ENCODE measurements at places on chromosomes 11 and 22.

GRCh38 chr11:71181566-71181965, 70.8 kb downstream of the SHANK2 start:
- no peak for DNase-seq

DNA sequence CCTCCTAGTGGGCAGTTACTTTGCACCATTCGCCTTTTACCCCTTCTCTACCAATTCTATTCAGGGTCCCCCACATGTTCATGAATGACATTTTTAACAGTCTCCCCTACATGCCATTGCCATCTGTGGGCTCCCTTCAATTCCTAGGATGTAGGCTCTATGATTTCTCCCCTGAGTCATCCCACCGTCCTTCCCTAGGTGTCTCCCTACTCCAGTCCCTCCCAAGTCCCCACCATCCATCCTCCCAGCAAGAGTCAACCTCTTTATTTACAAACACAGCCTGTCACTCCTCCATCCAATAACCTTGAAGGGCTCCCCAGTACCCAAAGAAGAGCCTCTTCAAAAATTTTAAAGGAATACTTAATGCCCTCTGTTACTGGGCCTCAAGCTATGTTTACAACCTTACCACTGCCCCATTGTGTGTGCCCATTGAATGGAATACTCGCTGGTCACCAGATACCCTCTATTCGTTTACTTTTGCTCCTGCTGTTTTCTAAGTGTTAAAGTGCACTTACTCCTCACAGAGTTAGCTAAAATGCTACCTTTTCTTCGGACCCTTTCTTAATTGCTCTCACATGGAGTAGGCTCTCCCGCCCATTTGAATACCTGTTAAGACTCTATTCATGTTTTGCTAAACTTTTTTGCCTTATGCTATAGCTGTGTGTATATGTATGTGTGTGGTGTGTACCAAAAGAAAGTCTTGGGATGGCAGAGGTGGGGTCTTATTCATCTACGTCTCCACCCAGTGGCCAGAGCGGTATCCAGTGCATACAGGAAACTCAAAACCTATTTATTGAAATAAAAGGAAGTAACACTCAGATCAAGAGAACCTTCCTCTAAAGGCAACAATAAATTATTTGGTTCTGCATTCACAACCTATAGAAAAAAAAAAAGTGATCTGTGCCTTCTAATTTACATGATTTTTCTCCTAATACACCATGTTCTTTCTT, 235.8 kb upstream of the CCDC90B start:
- peak; percentile 36 for DNase-seq

GRCh38 chr11:2300936-2301630, 635 bp downstream of the C11orf21 start:
- DNase-seq = no peak

DNA sequence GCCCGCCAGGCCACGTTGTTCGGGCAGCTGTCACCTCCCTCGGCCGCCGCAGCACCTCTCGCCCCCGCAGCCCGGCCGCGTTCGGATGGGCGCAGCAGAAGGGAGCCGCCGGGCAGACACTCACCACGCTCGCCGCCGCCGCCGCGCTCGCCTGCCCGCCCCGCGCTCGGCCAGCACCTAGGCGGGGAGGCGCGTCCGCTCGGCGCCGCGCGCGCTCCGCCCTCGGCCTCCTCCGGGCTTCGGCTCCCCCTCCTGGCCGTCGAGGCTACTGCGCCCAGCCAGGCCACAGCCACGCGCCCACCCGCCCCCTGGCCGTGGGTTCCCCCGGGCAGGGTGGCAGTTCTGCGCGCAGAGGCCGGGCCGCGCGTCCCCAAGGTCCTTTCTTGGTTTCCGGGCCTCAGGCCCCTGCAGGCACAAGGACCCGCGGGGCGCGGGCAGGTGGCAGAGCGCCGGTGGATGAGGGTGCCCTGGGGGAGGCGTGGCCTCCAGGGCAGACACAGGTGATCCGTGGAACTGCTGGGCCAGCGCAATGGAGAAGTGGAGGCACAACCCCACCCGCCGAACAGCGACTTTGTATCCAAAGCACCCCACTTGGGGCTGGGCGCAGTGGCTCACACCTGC, at the start of gene SLC25A22:
Gene SLC25A22, minus strand, starts transcription at position 189 of the 621 bp plus-strand sequence. CDS start 3,275 bp downstream, outside the sequence.
- peak; percentile 79 for DNase-seq

DNA sequence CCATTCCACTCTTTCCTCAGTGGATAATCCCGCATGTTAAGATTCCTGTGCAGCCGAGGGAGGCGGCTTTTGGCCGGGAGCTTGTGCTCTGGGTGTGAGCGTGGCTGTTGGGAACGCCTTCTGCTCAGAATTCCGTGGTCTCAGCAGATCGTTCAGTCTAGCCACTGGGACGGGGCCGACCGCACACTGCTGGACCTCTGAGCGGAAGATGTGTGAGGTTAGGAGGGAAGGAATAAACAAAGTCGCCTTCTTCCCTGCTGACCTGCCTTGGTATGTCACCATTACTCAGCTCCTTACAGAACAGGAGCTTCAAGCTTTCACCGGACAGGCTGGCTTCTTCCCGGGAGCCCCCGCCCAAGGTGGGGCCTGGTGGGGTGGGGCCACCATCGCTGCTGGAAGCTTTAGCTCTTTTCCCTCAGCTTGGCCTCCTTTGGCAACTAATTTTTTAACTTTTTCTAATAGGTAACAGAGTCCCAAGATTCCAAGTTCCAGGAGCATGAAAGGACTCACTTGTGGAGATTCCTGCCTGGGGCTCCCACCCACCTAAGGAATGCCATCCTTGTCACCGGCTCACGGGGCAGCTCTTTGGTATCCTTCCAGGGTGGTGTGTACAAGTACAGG, 22.5 kb upstream of the SEPTIN5 start:
- DNase-seq = peak; percentile 72

- no peak for DNase-seq
Measured at GRCh38 chr11:3888876-3889275, 33.4 kb downstream of the STIM1 start.

DNA sequence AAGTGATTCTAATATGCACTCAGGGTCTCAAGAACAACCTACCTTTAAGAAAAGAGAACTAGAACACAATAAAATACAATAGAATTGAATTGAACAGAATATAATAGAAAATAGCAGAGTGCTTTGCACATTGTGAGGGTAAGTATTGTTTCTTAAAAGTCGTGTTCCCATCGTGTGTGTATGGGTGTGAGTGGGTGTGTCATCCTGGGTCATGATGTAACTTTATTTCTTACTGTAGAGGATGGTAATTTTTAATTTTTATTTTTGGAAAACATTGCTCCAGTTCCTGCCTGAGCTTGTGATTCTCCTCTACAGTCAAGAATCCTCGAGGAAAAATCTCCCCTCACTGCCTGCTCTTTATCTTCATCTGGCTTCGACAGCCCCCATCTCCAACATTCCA, 75.7 kb upstream of the CSNK2A3 start:
- no peak for DNase-seq

GRCh38 chr22:19018256-19018655, 82.2 kb upstream of the PRODH start:
- no peak for DNase-seq

DNA sequence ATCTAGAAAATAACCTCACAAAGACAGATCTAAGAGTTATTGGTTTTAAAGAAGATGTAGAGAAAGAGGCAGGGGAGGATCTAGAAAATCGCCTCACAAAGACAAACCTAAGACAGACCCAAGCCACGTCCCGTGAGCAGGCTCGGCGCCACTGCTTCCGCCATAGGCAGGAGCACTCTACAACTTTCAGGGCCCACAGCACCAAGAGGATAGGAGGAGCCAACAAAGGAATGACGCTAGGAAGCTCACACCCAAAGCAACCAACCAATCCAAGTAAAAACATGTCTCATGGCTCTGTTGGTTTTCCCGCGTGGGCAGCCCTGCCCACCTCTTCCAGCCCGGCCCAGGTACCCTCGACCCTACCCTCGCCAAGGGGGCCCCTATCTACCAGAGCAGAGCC, 4167.4 kb upstream of the OR11H1 start:
- no peak for DNase-seq

DNA sequence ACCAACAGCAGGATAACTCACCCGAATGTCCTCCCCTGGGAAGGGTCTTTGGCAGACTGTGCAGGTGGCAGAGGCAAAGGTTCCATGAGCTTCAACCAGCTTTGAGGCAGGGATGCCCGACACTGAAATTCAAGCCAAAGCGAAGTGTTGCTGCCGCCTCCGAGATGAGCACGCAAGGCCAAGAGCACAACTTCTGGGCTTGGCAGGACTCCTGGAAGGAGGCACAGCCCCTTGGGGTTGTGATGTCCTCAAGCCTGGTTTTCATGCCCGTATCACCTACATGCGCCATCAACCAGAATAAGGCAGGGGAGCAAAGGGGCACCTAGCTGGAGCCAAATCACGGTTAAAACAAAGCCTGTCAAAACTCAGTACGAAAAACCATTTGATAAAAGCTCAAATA, 5.7 kb downstream of the SIRT3 start:
- no peak for DNase-seq

- no peak for DNase-seq
Measured at GRCh38 chr11:121950160-121950559, 165.9 kb downstream of the BLID start.

GRCh38 chr22:36331306-36331911, 56.4 kb downstream of the MYH9 start:
- DNase-seq = peak; percentile 94

DNA sequence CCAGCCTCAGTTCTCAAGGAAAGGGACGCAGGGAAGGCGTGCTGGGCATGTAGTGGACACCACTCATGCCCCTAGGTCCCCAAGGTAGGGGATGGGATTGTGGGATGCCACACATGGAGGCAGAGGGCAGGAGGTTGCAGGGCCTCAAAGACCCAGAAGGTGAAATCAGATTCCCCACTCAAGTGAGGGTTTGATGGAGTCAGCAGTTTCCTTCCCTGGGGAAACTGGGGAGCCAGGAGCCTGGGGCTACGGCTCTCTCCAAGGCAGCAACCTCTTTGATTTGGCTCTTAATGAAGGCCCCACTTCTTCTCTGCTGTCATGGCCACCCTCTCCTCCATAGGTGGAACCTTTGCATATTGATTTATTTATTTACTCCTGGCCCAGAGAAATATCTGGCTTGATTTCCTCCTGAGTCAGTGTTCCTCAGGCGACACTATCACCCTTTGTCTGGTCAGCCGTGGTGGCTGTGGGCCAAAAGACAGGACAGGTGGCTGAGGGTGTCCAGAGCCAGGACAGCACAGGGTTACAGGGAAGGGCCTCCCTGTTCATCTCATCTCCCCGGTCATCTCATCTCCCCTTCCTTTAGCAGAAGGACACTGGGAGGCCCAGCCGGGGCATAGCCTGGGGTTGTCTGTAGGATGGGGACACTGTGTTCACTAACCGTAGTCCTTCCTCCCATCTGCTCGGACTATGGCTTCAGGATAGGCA, 9.6 kb downstream of the GNAZ start:
- DNase-seq = no peak

- no peak for DNase-seq
Measured at GRCh38 chr22:44549701-44550100, 51.7 kb upstream of the RTL6 start.

- DNase-seq = peak; percentile 73
Measured at GRCh38 chr22:38766076-38766777, 10.4 kb upstream of the SUN2 start.

DNA sequence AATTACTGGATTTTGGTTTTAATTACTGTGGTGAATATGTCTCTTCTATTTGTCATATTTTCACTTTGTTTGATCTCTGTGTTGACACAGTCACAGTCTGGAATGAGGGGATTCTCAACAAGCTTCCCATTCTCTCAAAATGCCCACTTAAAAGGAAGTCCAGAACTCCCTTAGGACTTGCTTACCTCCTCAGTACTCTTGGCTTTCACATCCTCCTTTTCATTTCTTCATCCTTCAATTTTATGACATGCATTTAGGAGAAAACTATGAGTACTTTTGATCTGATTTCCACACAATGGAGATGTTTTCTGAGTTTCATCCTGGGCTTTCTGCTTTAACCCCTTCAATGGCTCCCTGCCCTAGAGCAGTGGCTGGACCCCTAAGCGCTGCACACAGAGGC, 49.3 kb upstream of the FLI1 start:
- DNase-seq = no peak

DNA sequence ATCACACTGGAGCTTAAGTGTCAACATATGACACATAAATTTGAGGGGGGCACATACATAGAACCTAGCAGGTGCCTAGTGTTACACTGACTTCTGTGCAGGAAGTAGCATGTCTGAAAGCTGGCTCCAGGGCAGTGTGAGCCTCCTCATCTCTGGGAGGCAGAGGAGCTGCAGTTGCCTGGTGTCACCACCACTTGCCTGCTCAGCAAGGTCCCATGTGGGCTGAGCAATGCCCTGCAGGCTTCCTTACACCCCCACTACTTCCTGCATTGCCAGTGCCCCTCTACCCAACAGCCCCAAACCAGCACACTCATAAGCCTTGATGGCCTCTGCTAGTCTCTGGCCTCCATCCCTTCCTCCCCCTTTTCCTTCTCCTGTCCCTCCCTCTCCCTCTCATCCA, 165.8 kb downstream of the BUD13 start:
- DNase-seq = no peak

GRCh38 chr11:73239571-73240189, 21.6 kb downstream of the P2RY2 start:
- no peak for DNase-seq

DNA sequence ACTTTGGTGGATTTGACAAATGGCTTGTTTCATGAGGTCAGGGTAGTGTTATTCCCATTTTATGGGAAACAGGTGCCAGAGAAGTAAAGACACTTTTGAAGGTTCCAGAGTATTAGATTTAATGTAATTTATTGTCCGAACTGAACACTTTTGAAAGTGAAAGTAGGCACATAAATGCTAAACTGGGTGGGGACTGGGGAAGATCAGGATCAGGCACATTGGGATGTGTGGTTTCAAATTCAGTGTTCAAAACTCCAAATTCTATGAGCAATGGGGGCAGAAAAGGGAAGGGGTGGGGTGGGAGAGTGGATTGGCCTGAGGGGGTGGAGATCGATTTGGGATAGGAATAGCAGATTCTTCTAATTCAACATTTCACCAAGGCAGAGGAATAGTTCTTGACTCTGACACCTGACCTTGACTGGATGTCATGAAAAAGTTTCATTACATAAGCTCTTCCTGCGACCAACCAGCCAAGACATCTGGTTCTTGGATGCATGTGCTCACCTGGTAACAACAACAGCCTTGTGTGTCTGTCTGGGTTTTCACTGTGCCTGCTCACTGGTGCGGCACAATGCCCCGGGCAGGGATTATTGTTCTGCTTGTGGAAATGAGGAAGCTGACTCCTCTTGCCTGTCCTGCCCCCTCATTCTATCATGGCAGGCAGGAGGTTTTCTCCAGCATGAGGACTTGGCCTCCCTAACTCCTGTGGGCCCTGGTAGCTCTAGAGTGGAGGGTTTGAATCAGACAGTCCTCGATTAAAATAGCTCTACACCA, 10.8 kb downstream of the PPFIBP2 start:
- DNase-seq = no peak

DNA sequence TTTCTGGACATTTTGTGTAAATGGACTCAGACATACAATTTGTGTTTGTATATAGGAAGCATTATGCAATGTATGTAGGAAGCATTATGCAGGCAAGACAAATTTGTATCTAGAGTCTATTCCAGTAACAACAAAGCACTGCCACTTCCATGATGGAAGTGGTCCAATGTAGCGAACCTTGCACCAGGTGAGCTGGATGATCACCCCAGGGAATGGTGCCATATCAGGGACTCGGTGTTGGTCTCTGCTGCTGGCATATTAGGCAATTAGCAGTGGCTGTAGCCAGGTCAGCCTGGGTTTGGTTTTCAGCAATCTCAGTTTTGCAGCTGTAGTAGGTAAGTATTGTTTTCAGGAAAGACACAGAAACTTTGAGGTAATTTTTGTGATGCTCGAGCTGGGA, 12.8 kb downstream of the ZFP91 start:
- no peak for DNase-seq

- DNase-seq = no peak
Measured at GRCh38 chr22:21012446-21013407, 2.2 kb upstream of the P2RX6 start.

- peak; percentile 18 for DNase-seq
Measured at GRCh38 chr22:46178755-46179505, 28.6 kb downstream of the PPARA start.

Data from choroid plexus epithelial cell (primary cell).